ENCODE measurements at places on chromosomes 1 and 21.

GRCh38 chr1:85580872-85581801, 576 bp downstream of the CCN1 start:
- peak; percentile 81 for DNase-seq

DNA sequence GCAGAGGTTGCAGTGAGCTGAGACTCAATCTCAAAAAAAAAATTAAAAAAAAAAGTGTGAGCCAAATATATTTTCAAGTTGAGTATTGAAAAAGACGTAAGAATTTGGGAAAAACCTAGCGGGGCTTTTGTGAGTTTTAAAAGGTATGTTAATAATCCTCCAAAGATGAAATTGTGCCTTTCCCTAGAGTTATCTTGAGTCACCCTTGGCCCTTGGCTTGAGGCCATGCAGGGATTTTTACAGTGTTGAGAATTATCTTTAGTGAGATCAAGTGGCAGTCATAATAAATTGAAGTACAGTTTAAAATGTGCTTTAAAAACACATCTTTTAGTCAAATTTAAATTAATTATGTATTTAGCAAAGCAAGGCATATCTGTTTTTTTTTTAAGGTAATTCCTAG, 32.7 kb downstream of the PPP2R5A start:
- DNase-seq: no peak

DNA sequence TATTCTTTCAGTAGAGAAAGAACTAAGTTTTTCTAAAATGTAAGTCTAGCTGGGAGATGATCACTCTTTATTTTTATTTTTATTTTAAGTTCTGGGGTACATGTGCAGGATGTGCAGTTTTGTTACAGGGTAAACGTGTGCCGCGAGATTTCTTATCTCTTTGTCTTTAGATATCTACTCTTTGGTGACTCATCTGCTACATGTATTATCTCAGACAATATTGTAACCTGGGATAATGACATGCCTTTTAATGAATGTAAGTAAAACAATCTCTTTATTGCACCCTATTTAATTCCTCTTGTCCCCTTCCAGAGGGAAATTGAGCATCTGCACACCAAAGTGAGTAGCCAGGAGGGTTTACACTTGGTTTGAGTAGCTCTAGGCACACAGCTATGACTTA, 9.4 kb downstream of the CR2 start:
- no peak for DNase-seq

DNA sequence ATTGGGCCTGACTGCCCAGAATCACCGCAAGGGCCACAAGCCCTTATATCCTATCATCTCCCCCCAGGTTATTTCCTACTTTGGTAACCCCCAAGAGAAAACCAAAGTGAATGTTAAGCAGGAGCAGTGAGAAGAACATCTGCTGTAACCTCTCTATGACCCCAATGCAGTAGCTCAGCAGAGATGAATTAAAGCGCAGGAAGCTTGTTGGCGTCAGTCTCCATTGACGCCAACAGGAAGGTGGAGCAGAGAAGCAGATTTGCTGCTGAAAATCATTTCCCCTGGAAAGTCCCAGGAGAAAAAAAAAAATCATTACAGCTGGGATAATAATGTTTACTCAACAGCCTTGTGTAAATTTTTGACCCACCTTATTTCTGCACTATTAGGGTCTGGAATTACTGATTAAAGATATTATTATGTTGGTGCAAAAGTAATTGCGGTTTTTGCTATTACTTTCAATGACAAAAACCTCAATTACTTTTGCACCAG, 33.2 kb upstream of the FAM163A start:
- DNase-seq: peak; percentile 69

- DNase-seq: no peak
Observed at GRCh38 chr1:96355521-96355920, 366.1 kb upstream of the PTBP2 start.

- no peak for DNase-seq
Observed at GRCh38 chr1:225476100-225476511, 48.3 kb upstream of the LBR start.

DNA sequence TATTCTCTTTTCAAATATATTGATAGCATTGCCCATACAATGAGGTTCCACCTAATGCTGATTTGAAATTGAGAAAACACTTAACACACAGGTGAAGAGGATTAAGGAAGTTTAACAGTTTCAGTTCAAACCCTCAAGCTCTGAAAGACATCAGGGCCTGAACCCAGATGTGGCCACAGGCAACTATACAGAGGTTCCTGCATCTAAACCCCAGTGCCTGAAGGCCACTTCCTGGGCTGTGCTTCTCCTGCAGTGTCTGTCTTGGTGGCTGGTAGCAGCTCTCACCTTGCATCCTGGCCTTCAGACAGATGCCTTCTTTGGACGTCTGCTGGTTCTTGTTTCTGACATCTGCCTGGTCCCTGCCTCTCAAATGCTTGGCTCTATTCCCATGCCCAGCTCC, 25.1 kb upstream of the NGF start:
- no peak for DNase-seq

GRCh38 chr1:15343729-15344128, 66.0 kb upstream of the EFHD2 start:
- DNase-seq: no peak

DNA sequence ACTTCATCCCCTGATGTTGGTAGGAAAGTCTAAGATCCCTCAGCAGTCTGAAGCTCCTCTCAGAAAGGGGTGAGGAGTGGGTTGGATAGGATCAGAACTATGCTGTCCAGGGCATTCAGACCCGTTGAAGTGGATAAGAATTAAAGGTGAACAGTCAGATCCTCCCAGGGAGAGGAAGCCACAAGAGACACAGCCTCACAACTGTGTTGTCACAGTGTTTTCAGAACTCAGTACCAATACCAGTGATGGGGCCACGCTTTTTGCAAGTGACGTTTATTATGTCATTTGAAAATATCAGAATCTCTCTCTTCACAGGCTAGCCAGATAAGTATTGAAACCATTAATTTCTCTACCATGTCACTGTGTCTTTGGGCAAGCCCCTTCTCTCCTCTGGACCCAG, 15.4 kb upstream of the EPS15 start:
- no peak for DNase-seq

DNA sequence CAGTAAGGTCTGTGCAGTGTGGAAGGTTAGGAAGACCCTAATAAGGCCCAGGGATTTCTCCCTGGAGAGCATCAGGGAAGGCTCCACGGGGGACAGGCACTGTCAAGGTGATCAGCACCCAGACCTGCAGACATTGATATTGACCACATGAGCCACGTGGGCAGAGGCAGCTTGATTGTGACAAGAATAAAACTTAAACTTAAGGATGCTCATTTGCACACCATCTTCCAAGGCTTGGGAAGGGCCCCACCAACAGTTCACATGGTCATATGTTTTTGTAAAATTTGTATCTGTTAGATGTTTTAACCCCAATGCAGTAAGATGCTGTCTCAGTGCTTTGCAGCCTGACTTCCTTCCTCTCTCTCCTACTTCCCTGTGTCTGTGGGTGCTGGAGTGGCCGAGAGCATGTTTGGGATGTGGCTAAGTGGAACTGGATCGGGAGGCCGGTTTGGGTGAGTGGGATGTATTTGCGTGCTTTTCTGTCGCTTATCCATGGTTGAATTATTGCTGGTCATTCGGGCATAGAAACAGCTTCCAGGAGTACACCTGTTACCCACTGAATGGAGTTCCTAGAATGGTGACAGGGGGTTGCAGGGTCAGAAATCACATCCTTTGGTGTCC, 49.8 kb upstream of the OLIG2 start:
- DNase-seq: peak; percentile 44

GRCh38 chr1:193036337-193037047, 22.7 kb downstream of the UCHL5 start:
- DNase-seq: no peak

- no peak for DNase-seq
Observed at GRCh38 chr1:56626546-56626945, 18.6 kb upstream of the PRKAA2 start.

DNA sequence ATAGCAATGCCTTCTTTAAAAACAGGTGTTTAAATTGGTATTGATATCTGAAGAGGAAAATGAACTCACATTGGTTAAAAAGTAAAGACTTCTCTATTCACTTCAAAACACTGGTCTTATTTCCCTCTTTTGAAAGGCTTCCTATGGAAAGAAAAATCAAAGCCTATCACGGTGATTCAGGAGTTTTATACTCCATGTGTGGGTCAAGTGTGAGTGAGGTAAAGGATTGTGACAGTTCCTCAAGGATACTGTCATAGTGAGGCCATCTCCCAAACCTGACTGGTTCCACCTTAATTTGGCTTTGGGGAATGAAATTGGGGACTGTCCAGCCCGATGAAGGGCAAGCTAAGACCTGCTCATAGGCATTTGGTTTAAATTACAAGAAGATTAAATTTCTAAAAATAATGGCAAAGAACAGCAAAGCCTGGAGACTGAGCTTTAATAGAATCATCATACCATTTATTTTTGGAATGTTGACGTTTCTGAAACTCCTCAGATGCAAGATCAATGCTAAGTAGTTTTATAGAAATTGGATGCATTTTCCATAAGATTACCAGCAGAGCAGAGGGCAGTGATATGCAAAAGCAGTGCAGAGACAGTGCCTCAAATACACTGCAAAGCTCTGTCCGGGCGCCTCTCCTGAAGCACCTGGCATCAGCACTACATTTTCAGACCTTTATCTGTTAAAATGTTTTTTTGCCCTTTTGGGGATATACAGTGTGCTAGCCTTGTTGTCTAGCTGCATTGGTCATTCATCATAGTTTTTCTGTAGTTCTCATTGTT, 302.1 kb upstream of the SGIP1 start:
- no peak for DNase-seq

DNA sequence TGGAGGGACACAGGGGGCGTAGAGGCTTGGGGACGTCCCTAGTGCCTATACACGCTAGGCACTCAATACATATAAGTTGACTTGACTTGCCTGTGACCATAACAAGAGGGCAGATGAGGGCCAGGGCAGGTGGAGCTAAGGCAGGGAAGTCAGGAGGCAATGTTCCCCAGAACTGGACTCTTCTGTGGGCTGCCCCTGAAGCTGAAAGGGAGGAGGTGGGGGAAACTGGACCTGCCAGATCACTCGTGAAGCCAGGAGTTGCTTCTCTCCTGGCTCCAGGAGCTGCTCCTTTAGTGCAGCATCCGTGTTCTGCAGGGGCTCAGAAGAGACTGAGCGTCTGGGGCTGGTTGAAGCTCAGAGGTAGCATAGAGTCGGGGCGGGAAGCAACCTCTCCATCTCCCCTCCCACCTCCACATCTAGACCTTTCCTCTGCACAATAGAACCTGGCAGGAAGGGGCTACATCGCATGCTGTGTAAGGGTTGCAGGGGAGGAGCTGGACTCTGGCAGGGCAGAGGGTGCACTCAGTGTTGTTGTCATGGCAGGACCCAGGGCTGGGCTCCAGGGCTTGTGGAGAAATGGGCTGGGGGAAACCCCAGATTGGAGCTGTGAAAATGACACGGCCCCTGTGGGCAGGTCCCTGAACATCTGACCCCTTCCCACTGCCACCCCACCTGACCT, 2.9 kb upstream of the SEMA4A start:
- DNase-seq: peak; percentile 66

Measured in suppressor macrophage treated with lipopolysaccharide for 1 hour (primary cell).